Astrocyte (in vitro differentiated cells and primary cell): ENCODE measurements at places on chromosomes 7 and 10. TPM values are rescaled to one million over a fixed set of nuclear protein-coding genes. Genes with fewer than 3 reads are reported as not detected.

The MAT1A gene
- 0.11 and 0.12 TPM in 2 replicates for total RNA-seq

The LEP gene
- total RNA-seq = not detected in 2 replicates

DNA sequence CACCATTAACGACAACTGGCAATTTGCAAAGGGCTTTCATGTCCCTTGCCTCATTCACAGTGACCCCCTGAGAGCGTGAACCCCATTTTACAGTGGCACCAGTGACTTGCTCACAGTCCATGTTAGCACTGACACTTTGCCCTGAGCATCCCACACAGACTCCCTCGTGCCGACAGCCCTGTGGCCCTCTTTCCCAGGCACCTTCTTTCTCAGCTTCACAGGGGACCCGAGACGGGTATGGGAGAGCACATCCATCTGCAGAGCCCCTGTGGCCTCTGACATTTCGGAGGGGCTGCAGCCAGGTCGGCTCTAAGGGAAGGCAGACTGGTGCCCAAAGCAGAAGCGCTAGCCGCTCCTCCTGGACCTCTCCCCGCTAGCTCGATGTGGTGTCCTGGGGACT, 10.8 kb downstream of the LOXL4 start:
- DNase-seq = no peak
- H3K36me3 ChIP-seq = no peaks in the 10 kb centered on the region
- no peak overlapping the region for H3K4me3 ChIP-seq

The TMEM178B gene
- 2.2 and 3.9 TPM in 2 replicates for total RNA-seq

DNA sequence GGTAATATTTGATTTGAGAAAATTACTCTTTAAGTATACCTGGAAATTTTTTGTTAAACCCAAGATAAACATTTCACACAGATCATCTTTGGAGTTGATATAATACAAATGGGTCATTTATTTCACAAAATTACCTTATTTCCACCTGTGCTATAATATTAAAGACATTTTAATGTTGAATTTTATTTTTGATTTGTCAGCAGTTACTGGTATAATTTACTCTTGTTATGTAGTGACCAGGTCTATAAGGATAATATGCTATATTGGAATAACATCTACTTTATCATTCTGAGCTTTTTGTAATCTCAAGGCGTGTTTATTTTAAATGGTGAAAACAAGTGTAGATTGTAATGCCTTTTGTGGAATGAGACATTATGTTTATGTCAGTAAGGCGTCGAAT, 26.6 kb downstream of the PRKAR2B start:
- no peaks in the 10 kb centered on the region for H3K4me1 ChIP-seq
- no peaks in the 10 kb centered on the region for H3K27me3 ChIP-seq
- DNase-seq = no peak
- no peak overlapping the region for H3K4me3 ChIP-seq

DNA sequence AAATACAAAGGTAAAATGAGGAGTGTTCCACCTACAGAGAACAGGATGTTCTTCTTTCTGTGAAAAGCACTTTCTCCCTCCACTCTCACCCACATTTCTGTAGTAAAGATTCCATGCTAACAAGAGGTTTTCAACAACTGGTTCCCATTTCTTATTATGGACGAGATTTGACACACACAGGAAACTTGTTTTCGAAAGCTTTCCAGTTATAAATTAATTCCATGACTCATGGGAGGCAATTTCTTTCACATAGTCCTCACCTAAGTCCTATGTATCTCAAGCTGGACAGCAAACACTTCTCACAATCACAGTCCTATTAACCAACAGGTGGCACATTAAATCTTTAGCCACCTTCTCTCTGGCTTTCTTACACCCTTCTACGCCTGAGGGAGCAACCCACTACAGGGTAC, 24.5 kb downstream of the RAPGEF5 start:
- H3K27ac ChIP-seq = no peak overlapping the region
- no peak for DNase-seq
- no peak overlapping the region for H3K4me3 ChIP-seq
- H3K27me3 ChIP-seq = no peaks in the 10 kb centered on the region

DNA sequence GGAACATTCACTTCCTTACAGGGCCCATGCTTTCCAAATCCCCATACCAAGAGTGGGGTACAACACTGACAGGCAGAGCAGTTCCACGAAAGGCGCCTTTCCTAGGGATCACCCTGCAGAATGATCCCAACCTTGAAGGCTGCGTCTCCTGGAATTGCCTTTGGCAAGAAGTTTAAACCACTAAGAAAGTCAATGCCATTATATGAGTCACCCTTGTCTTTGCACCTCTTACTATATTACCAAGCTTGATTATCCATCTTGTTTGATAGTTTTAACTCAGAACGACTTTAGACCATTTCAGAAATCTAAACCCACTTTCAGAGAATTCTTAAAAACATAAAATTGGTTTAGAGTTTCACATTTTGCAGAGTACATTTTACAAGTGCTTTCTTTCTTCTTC, 282.1 kb downstream of the ARHGAP12 start:
- peak; percentile 41 for DNase-seq
- no peaks in the 10 kb centered on the region for H3K36me3 ChIP-seq
- no peaks in the 10 kb centered on the region for H3K27me3 ChIP-seq
- no peak overlapping the region for H3K4me3 ChIP-seq

The FAM107B gene
- total RNA-seq = 36.0 and 42.3 TPM in 2 replicates

The MYO3A gene
- 0.23 TPM in 1 of 2 replicates, not detected in the other for total RNA-seq

- peaks cover 8% of the 10 kb centered on the region for H3K4me1 ChIP-seq
- DNase-seq = peak; percentile 21
- no peaks in the 10 kb centered on the region for H3K36me3 ChIP-seq
- peak overlapping the region; percentile 93 for H3K4me3 ChIP-seq
Measured at GRCh38 chr7:135508883-135509588, 866 bp downstream of the CNOT4 start.

The RNF133 gene
- 0.30 and 0.41 TPM in 2 replicates for total RNA-seq
